ENCODE measurements at places on chromosomes 2 and 18.

DNA sequence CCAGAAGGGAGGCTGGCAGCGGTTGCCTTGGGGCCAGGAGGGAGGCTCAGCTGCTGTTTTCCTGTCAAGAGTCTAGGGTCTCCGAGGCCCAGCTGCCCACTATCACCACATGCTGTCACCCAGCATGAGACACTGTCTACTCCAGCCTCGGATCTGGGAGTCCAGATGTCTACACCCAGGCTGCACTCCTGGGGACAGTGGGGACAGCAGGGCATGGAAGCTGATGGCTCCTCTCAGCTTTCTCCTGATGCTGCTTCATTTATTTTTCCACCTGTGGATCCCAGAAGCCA, 134.0 kb downstream of the PTGR3 start:
- DNase-seq = no peak

- peak; percentile 80 for DNase-seq
Measured at GRCh38 chr2:11406958-11407381, 59.0 kb downstream of the E2F6 start.

DNA sequence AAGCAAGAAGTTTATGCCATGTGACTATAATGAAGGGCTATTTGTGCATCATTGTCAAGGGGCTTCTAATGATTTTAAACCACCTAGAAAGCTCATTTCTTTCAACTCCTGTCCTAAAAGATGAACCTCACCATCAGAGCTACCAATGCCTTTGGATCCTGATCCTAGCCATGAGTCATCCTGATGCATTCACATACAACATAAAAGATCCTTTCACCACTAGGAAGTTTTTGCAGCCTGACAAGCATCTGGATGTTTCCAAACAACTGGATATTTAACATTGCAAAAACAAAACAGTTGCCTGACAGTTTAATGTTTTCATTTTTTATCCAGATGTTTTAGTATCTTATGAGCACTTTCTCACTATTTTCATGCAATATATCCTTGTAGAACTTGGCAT, 425.3 kb downstream of the MBD2 start:
- peak; percentile 34 for DNase-seq

- DNase-seq = no peak
Measured at GRCh38 chr18:73778032-73778359, 369.6 kb downstream of the FBXO15 start.

DNA sequence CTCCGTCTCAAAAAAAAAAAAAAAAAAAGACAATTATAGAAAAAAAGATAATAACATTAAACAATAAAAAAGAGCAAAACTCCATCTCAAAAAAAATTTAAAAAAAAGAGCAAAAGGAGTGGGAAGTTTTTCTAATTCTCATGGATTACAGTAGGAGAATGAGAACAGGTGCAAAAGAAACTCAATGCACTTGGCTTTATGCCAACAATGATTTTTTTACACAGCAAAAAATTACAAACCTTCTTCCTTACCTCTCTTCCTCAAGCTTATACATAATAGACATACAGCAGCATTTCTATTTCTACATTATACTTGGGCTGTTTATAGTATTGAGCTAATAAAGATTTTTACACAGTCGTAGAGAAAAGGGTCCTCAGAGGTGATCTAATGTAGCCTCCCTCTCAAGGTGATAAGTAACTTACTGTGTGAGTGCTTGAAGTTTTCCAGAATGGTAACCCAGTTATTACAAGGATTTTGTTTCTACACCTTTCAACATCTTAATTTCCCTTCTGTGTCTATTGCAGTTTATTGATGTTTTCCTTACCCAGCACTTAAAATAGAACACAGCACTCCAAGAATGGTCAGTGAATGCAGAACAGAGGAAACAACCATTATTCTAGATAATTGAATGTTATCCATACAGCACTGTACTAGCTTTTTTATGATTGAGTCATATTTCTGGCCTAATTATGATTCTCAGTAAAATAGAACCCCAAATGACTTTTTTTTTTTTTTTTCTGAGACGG, 34.9 kb upstream of the RNF138 start:
- no peak for DNase-seq

DNA sequence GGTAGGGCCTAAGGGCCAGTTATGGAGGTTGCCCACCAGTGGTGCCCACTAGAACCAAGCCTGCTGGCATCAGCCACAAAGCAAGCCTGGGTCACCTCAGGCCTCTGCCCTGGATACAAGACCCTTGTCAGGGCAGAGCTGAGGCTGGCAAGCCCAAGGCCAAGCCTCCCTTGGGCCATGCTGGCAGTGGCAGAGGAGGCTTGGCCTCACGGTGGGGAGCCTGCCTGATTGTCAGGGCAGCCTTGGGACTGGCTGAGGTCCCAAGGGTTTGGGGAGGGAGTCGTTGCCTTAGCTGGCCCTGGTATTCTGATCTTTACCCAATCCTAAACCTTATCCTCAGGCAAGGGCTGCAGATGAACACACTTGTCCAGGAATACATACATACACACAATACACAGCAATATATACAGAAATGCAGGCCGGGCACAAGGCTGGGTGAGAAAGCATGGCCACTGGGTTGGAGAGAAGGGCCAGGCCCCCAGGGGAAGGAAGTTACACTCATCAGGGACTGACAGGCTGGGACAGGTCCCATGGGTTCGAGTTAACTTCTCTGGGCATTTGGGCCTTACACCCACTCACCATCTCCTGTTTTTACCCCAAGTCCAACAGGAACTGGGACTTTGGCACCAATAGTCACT, 21.0 kb downstream of the CCT7 start:
- no peak for DNase-seq

DNA sequence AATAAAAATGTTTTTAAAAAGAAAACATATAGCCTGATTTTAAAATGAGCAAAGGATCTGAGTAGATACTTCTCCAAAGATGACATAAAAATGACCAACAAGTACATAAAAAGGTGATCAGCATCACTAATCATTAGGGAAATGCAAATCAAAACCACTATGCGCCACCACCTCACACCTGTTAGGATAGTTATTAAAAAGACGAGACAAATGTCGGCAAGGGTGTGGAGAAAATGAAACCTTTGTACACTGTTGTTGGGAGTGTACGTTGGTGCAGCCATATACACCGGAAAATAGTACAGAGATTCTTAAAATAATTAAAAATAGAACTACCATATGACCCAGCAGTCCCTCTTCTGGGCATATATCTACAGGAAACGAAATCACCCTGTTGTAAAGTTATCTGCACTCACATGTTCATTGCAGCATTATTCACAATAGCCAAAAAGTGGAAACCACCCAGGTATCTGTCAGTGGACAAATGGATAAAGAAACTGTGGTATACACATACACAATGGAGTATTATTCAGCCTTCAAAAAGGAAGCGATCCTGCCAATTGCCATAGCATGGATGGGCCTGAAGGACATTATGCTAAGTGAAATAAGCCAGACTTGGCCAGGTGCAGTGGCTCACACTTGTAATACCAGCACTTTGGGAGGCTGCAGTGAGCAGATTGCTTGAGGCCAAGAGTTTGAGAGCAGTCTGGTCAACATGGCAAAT, 91.6 kb downstream of the PRKRA start:
- no peak for DNase-seq

- no peak for DNase-seq
Measured at GRCh38 chr2:159093497-159093896, 125.1 kb downstream of the TANC1 start.

GRCh38 chr2:112259509-112260294, 4.9 kb upstream of the ZC3H8 start:
- DNase-seq = peak; percentile 70

DNA sequence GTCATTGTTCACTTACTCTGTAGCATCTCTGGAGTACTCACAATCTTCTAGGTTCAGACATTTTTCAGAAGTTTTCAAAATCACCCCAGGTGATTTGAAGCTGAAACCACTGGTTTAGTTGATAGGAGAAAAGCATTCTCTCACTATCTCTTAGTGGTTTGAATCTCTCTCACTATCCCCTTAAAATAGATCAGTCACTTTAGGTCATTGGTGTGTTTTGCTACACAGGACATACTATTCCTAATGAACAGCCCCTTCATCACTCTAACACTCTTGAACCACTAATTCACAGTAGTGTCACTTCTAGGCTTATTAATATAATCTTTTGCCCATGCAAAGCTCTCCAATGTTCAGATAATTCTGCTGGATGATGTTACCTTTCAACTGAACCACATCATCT, 34.5 kb downstream of the LYPD6 start:
- no peak for DNase-seq

DNA sequence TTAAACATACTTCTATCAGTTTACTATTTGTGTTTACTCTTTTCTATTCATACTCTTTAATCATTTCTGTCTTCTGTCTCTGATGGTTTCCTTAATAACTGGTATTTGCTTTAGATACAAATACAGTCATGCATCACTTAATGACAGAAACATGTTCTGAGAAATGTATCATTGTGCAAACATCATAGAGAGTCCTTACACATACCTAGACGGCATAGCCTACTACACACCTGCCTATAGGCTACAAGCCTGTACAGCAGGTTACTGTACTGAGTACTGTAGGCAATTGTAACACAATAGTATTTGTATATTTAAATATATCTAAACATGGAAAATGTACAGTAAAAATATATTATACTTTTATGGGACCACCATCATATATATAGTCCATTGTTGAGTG, 36.3 kb downstream of the VSNL1 start:
- DNase-seq = no peak

DNA sequence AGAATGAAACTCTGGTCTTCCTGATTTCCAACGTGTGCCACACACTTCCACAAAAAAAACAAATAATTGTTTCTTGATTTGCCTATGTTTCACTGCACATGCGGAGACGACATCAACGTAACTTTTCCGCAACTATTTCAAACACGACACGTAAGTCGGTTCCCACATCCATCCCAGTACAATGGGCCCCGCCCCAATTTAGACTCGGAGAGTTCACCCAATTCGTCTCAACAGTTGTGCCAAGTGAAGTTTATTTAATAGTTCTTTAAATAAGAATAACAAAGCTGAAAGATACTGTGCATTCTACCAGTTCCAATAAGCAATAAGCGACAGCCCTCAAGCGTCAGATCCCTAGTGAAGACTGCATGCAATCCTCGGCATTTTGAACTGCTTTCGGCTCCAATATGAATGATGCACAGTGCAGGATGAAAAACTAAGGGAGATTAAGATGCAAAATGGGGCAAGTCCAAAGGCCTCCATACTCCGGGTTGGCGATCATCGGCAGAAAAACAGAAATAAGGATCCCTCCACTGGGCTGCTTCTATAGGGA, 664 bp downstream of the CCT4 start:
- DNase-seq = peak; percentile 44

GRCh38 chr2:30412047-30412683, 34.9 kb upstream of the LCLAT1 start:
- no peak for DNase-seq

- no peak for DNase-seq
Measured at GRCh38 chr2:129763190-129763846, 216.1 kb upstream of the RAB6C start.

- DNase-seq = no peak
Measured at GRCh38 chr2:101714118-101714517, 16.6 kb downstream of the MAP4K4 start.

- DNase-seq = no peak
Measured at GRCh38 chr2:176504440-176504839, 235.2 kb downstream of the MTX2 start.

GRCh38 chr2:100113990-100114433, 28.4 kb downstream of the AFF3 start:
- DNase-seq = no peak

DNA sequence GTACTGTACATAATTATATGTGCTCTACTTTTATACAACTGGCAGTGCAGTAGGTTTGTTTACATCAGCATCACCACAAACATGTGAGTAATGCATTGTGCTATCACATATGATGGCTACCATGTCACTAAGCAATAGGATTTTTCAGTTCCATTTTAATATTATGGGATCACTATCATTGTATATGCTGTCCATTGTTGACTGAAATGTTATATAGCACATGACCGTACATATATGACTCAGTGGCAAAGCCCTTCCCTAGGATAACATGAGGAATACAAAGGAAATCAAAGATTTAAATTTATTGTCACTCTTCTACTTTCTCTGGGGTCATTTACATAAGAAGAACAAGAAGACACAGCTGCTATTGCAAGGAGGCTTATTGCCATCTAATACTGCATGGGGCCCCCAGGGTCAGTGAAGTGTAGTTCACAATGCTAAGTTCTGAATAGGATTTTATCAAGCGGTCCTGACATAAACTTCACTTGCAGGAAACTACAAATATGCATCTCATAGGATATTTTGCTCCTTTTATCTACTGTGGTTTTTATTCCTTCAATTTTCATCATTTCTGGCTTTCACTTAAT, 21.8 kb downstream of the PDE1A start:
- DNase-seq = no peak

- DNase-seq = no peak
Measured at GRCh38 chr2:145792745-145793144, 1272.8 kb upstream of the ZEB2 start.

- DNase-seq = no peak
Measured at GRCh38 chr2:232203166-232203891, 175.2 kb upstream of the ALPP start.

GRCh38 chr2:20706217-20706616, 39.3 kb downstream of the GDF7 start:
- no peak for DNase-seq

GRCh38 chr2:171410624-171411023, 23.2 kb downstream of the METTL8 start:
- no peak for DNase-seq

DNA sequence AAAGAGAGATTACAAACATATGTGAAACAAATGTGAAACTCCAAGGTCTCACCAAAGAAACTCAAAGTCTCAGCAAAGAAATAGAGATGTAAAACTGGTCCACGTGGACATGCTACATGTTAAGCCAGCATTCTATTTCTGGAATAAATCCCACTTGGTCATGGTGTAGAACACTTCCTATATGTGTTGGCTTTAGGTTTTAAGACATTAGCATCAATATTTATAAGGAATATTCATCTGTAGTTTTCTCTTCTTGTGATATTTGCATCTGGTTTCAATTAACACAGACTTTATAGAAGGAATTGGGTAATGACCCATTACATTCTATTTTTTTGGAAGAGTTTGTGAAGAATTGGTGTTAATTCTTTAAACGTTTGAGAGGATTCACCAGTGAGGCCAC, 133.1 kb downstream of the COPS8 start:
- DNase-seq = no peak

DNA sequence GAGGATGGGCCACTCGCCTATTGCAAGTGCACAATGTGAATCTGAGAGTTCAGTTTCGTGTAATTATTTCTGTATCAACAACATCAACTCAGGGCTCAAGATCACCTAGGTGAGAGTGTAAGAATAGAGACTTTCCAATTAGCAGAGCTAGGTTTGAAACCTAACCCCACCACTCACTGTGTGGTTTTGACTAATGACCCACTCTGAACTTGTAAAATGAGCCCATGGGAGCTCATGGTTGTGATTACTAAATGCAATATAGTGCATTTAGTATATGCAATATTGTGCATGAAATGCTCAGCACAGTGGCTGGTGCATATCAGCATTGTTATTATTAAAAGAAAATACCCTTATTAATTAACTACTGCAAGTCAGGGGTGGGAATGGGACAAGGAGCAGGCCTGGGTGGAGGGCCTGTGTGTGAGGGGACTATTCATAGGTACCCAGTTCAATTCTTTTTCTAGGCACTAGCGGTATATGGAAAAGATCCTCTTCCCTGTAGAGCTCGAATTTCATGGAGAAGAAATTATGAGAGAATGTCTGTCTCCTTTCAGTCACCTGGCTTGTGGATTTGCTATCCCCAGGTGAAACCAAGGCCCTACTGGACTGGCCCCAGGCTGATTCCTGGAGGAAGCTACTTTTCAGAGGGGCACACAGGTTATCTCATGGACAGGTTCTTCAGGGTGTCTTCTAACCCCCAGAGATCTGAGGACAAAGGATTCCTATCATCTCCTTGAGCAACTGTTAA, 169.5 kb downstream of the GFPT1 start:
- DNase-seq = no peak

- no peak for DNase-seq
Measured at GRCh38 chr2:151984424-151985083, 114.3 kb downstream of the CACNB4 start.
